Right lung (tissue), 10 donors: ENCODE measurements at places on chromosomes 7 and 10.

DNA sequence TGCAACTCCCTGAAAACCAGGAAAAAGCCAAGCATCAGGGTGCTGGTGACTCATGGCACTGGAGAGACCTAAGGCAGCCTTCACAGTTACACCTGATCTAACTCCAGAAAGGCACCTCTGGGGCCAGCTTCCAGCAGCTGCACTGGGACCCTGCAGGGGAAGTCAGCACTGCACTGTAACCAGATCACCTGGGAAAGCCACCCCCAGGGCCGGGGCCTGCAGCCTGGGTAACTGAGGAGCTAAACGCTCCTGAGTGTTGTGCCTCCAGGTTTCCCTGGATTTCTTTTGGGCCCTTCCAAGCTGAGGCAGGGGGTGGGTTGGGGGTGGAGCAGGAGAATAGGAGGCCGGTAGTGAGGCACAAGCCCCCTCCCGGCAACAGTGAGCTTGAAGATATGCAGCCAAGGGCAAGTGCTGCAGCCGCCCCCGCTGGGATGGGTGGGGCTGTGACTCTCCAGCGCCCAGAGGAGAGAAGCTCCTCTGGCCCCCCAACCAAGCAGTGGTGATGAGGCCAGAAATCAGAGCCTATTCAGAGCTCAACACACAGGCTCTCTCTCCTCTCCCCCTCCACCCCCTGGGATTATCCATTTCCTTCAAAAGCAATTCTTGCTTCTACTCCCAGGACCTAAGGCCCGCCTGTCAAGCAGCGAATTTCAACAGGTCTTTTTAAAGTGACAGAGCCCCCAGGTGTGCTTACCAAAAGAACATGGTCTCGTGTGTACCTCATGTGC, 2.6 kb downstream of the CXCL12 start:
- DNase-seq = no peak

DNA sequence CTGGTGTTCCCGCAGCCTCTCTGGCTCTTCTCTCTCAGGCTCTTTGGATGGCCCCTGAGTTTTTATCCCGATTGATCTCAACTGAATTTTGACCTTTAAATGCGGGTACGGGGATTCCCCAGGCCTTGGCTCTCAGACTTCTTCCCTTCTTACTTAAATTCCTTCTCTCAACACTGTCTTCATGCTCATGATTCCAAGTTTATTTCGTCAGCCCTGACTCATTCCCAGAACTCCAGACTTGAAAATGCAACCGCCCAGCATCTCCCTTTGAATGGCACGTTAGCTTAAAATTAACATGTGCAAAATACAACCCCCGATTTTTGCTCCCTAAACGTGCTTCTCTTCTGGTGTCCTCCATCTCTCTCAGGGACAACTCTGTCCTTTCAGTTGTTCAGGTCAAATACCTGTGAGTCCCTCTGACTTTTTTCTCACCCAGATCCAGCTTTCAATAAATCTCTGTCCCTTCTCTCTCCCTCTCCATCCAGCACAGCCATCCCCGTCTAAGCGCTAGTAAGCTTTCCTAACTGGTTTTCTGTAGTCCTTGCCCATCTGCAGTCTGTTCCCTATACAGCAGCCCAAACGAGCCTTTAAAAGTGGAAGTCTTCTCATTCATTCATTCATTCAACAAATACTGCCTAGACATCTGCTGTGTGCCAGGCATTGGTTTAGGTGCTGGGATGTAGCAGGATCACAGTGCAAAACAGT, 7.1 kb downstream of the HECW1 start:
- no peak for DNase-seq

DNA sequence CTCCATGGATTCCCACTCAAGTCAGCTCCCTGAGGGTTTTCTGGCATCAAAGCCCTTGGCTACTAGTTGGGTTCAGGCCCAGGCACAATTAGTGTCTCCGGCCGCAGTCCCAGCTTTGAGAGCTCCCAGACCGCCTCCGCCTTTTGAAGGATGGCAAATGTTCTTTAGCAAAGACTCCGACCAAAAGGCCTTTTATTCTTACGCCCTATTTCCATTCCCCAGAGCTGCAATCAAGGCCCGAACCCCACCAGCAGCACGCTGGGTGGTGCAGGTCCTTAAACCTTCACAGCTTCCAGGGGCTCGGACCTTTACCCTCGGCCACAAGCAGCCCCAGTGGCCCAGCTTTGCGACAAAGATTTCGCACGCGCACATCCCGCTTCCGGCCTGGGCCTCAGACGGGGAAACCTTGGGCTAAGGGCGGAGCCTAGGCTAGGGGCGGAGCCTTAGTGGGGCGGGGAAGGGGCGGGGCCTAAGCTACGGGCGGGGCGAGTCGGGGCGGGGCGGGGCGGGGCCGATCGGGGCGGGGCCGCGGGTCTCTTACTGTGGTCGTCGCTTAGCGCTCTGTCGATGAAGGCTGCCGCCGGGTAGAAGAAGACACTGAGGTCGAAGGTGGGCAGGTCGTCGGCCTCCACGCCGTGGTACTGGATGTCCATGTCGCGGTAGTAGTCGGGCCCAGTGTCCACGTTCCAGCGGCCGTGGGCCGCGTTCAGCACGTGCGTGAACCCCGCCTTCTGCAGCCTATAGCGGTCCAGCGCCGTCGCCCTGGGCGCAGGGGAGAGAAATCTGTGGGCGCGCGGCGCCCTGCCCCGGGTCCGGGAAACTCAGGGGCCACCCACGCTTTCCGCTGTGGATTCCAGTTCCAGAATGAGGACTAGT, 68.0 kb upstream of the SAMD8 start:
- DNase-seq = no peak

- DNase-seq = no peak
These were observed 47.9 kb upstream of the MYL10 start for GRCh38 chr7:101676956-101677355.

GRCh38 chr10:131560166-131560565, 248.6 kb upstream of the TCERG1L start:
- DNase-seq = no peak
